ENCODE measurements at places on chromosomes 6 and 20. TPM values are rescaled to one million over a fixed set of nuclear protein-coding genes. Genes with fewer than 3 reads are reported as not detected.

The ELOVL4 gene
- total RNA-seq: 1.3 TPM

The PRPF6 gene
- 72.1 TPM for total RNA-seq

The MYLIP gene
- 8.0 TPM for total RNA-seq

DNA sequence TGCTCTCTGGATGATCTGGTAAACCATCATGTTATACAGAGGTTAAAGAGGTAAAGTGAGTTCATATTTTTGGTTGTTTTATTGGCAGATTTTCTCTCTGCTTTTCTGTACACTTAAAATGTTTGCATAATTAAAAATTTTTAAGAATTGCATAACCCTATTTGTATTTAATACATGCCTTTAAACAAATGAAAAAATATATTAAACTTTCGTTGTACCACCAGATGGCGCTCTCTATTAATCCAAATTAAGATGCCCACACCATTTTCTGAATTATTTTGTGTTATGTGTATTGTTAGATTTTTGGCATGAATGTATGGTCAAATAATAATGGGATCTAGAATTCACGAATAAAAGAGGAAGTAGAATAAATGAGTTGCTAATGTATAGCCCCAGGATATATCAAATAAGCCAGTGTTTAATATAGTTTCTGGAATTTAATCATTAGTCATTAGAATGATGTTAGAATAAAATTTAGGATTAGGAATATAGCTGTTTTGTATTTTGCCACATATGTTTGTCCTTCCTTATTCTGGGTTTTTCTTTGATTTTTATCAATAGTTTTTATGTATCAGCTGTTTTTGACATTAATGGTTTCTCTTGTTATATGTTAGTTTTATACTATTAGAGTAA is 38.9 kb downstream of the SMAP1 start:
- DNase-seq: peak; percentile 31

- peak; percentile 84 for DNase-seq
These were observed 73.5 kb downstream of the TRAM2 start for GRCh38 chr6:52503323-52503747.

DNA sequence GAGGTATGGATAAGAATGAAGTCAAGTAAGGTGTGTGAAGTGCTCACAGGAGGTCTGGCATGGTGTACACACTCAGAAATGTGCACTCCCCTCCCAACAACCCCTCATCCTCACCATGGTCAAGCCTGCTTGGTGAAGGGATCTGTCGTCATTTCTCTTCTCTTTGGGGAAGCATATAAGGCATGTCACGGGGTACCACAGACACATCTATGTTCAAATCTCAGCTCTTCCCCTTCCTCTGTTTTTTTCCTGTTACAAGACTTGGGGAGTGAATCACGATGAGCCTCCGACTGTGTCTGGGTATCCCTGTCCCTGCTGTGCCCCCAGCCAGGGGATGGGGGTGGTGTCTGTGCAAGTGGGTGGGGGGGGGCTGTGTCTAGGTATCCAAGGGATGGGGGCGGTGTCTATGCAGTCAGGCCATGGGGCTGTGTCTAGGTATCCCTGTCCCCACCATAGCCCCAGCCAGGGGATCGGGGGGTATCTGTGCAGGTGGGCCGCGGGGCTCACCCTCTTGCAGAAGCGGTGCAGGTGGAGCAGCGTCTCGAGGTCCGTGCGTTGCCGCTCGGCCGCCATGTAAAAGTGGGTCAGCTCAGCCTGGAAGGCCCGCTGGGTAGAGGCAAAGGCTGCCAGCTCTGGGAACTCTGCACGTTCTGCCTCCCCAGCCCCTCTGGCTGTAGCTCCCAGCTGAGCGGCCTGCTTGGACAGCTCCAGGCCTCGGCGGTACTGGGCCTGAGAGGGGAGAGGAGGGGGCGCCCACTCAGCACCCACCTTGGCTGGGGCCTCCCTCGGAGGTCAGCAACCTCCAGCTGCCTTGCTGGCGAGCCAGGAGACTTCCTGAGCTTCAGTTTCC is 43.6 kb downstream of the KIAA1755 start:
- DNase-seq: no peak

GRCh38 chr20:61690993-61691838 is 374.5 kb downstream of the TAF4 start:
- DNase-seq: no peak

GRCh38 chr6:17580518-17581048 is 19.5 kb upstream of the FAM8A1 start:
- no peak for DNase-seq
